Posterior vena cava (tissue), 2 donors: ENCODE measurements at places on chromosomes 12 and 14. TPM values are rescaled to one million over a fixed set of nuclear protein-coding genes. Genes with fewer than 3 reads are reported as not detected.

DNA sequence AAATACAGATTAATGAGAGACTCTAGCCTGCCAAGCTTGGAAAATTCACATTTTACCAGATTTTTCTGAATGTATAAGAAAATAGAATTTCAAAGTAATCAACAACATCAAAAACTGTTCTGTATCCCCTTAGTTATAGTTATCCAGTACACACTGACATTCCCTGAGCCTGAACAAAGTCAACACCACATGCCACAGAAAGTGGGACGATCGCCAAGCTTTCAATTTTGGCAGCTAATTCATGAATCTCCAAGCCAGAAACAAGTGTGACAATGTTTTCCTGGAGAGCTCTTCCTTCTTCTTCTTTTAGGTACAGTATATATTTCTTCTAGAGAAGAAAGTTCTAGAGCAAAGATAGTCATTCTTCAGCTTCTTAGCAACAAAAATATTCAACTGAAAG is 290.2 kb downstream of the PRKD1 start:
- DNase-seq, result no peak

DNA sequence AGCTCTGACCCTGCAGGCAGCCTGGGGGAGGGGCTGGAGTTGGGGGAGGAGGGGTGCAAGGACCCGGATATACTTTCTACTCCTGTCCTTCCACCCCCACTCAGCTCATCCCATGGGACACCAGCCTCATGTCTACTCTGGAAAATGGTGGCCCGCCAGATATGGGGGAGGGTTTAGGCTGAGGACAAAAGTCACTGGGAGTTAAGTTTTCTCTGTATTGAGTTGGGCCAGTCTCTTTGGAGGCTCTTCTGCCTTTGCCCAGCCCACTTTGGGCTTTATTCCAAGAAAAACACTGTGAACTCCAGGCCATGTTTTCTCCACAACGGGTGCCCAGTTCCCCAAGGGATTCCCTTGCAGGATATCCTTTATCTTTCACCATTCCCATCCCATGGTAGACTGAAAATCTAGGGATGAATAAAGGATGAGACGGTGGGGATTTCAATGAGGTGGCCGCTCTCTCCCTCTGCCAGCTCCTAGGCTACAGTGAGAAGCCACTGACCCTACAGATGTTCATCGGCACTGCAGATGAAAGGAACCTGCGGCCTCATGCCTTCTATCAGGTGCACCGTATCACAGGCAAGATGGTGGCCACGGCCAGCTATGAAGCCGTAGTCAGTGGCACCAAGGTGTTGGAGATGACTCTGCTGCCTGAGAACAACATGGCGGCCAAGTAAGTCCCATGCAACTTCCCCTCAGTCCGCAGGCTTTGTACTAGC is 4.9 kb downstream of the NFATC4 start:
- DNase-seq, result no peak

- no peak for DNase-seq
Measured at GRCh38 chr12:80187660-80188090, 88.3 kb downstream of the OTOGL start.

DNA sequence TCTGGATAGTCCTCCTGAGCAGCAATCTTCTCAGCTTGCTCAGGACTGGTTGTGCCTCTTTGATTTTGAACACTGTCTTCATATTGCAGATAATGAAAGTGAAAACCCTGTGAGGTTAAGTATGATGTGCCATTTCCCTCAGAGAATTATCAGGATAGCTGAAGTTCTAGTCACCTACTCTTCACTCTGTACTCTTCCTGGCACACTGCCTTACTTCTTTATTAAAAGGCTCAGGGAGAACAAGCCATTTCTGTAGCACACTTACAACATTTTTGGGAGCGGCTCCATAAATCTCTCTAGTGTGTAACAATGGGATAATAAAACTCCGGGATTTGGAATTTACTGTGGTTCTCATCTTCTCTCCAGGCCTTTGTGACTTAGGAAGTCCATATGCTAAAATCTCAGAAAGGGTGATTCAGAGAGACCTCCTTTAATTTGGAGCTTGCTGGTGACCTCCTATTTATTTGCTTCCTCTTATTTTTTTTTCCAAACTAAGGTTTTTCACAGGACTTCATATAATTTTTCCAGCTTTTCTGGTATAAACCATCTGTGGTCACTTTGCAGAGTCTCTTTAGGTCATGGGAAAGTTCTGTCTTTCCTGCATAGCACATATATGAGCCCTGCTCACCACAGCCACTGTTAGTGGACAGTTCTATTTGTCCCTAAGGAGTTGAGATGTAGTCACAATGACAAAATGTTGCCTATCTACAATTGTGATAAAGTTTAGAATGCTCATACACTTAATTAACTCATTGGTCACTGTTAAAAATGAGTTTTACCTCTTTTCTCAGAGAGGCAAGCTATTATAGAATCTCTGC is 53.5 kb upstream of the LDHB start:
- DNase-seq, result no peak

- DNase-seq, result no peak
Measured at GRCh38 chr12:43213608-43214007, 338.4 kb downstream of the ADAMTS20 start.

- no peak for DNase-seq
Measured at GRCh38 chr12:118101051-118101450, 2.8 kb downstream of the VSIG10 start.

DNA sequence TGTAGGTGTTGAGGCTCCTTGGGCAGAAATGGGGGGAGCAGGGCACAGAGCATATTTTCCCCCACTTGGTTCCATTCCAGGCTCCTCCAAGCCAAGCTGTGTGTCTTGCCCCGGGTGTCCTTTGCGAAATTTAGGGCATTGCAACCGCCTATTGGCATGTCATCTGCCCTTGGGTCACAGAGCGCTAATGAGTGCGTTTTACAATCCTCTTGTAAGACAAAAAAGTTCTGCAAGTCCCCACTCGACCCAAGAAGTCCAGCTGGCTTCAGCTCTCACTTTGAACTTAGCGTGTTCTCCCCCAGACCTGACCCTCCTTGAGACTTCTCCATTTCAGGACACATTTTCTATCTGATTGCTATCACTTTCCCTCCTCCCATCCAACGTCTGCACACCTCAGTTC is 6.1 kb upstream of the LRTM2 start:
- DNase-seq, result no peak

GRCh38 chr12:6961695-6962284 is 8.7 kb downstream of the PHB2 start:
- DNase-seq, result peak; percentile 92

Gene RFLNA
- total RNA-seq, result 1.2 TPM

Gene LIN7A
- 2.4 TPM for total RNA-seq

Gene ACOT6
- total RNA-seq, result not detected

Gene CLEC2A
- total RNA-seq, result not detected
